ENCODE measurements at places on chromosomes 6 and 20.

GRCh38 chr6:1611572-1612298, 2.0 kb downstream of the FOXC1 start:
- DNase-seq, result peak; percentile 58

DNA sequence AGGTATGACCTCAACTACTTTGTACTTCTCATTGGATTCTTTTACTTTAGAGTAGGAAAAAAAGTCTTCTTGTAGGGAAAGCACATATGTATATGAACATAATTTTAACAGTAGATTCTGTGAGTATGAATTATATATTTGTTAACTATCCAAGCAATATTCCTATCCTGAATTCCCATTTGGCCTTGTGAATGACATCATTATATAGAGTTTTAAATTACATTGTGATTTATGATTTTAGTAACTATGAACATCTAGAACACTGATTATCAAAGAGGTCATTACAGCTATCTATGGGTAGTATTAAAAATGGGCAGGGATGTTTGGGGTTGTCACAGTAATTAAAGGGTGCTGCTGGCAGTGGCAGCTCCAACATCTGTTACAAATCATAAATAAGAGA, 163.9 kb upstream of the TFAP2D start:
- DNase-seq, result no peak

DNA sequence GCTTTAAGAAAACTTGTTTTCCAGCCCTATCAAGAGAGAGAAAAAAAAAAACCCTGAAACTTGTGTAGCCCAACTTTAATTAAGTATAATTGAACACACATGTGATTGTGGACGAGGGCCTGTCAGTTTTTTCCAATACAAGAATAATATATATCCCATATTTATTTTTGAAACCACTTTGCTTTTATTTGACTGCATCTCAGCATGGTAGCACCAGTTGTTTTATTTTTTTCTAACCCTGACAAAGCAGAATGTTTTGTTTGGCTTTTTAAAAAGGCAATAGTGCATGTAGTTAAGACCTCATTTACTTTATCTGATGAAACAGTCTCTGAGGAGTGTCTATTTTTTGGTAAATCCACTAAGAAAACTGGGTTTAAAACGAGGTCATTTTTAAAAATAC, 257.7 kb downstream of the CDKAL1 start:
- no peak for DNase-seq

GRCh38 chr6:2485116-2485515, 239.7 kb upstream of the GMDS start:
- no peak for DNase-seq

- no peak for DNase-seq
Measured at GRCh38 chr6:144655376-144655775, 370.2 kb downstream of the UTRN start.

GRCh38 chr6:53520320-53520928, 24.5 kb downstream of the GCLC start:
- DNase-seq, result no peak

- DNase-seq, result no peak
Measured at GRCh38 chr6:110761371-110761770, 53.9 kb downstream of the CDK19 start.

All from psoas muscle (tissue), 8 donors.